ENCODE measurements at places on chromosomes 11 and 22.

GRCh38 chr22:32603651-32604540, 129.3 kb downstream of the FBXO7 start:
- no peak for DNase-seq

DNA sequence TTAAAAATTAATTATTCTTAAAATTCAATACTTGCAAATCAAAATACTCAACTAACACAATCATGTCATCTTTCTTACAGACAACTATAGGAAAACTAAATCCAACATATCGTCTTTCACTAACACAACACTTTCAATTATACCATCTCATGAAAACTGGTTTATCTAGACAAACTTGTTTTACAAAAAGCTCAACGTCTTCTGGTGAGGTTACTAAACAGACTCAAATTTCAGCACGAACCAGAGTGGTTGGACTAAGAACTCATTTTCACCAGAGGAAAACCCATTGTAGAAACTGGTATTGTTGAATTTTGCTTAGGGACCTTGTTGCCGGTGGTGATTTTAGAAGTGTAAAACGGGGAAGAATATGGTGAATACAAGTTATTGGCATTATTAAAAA, 52.2 kb downstream of the NUP98 start:
- DNase-seq = no peak

DNA sequence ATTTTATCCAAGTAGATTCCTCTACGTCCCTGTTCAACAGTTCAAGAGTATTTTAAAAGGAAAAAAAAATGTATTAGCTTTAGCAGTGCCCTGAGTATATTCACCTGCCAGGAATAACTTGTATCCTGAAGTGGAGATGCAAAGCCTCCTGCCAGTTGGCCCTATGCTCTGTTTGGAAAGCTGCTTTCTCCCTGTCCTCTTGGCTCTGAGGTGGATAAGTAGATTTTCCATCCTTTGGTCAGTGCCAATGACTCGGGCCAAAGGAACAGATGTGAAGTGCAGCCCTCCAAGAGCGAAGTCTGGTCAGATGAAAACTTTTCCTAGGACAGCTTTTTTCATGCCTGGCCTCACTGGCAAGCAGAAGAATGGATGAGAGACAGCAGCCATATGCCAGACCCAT, 839.9 kb upstream of the TENM4 start:
- DNase-seq = no peak

DNA sequence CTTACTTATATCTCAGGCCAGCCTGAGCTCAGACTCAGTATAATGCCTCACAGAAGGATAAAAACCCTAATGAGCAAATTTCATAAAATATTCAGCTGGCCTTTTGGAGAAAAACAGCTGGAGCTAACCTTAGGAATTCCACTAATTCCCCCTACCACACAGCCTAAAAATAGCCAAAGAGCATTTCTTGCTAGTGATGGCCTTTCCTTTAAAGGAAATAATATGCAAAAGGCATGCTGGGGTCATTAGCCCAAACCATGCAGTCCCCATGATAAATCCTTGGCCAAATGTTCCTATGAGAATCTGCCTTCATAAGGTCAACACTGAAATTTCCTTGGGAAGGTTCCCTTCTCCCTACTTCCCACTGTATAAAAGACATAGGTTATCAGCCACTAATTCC, 38.2 kb downstream of the SYTL2 start:
- DNase-seq = no peak

GRCh38 chr11:20627026-20627425, 27.6 kb downstream of the SLC6A5 start:
- DNase-seq = no peak
